ENCODE measurements at places on chromosomes 6 and 20.

- no peak for DNase-seq
Measured at GRCh38 chr20:1637755-1638154, 17.9 kb upstream of the SIRPB1 start.

DNA sequence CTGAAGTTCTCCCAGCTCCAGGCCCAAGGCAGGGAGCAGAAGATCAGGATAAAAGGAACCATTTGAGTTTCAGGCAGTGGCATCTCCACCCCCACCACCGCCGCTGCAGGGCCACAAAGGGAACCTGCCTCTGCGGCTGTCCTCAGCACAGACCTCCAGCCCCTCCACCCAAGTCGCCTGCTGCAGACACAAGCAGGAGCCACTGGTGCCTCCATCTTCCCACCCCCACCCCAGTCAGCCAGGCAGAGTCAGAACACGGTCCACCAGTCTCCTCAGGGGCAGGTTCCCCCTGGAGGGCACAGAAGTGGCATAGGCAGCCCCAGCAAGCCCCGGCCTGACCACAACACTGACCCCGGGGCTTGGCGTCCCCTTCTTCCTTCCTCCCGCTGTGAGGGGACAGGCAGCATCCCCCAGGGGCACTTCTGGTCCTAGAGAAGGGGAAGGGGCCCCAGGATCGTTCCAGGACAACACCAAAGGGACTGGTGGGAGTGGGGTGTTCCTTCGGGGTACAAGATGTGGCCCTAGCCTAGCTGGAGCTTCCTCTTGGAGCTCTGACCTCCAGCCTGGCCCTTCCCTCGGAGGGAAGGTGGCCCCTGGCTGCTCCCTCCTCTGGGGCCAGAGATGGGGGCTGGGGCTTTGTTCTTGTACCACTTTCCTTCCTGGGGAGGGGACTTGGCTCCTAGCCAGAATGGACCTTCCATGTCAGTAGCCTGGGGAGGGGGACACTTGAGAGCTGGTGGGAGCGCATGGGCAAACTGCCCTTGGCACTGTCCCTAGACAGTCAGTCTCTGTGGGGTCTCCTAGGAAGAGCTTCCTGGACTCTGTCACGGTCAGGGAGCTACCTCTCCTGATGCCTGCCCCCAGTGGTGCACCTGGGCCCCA is 36.0 kb downstream of the YTHDF1 start:
- no peak for DNase-seq

DNA sequence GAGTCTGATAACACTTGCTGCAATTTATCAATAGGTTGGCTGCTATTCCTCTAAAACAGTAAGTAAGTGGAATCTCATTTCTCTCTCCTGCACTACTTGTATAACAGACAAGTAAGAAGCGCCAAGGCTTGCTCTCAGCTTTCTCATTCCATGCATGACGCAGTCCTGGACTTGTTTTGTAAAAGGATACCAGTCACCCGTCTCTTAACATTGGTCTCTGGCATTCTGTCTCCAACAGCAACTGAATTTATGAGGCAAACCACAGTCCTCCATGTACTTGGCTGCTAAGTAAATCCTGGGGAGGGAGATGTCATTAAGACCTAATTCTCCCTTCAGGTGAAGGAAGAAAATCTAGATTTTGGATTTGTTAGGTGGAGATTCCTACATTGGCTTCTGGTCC is 115.4 kb downstream of the OPN5 start:
- DNase-seq = no peak

- DNase-seq = no peak
Measured at GRCh38 chr6:37054580-37054979, 49.1 kb downstream of the FGD2 start.

GRCh38 chr6:79789896-79790295 is 157.5 kb downstream of the ELOVL4 start:
- DNase-seq = no peak

Data from iPS DF 19.7 (cell line).